ENCODE measurements at places on chromosomes 1 and 21.

GRCh38 chr1:33654267-33654834 lies 181.9 kb downstream of the ZSCAN20 start:
- DNase-seq: no peak

GRCh38 chr1:185468626-185469025 lies 151.6 kb upstream of the IVNS1ABP start:
- DNase-seq: no peak

DNA sequence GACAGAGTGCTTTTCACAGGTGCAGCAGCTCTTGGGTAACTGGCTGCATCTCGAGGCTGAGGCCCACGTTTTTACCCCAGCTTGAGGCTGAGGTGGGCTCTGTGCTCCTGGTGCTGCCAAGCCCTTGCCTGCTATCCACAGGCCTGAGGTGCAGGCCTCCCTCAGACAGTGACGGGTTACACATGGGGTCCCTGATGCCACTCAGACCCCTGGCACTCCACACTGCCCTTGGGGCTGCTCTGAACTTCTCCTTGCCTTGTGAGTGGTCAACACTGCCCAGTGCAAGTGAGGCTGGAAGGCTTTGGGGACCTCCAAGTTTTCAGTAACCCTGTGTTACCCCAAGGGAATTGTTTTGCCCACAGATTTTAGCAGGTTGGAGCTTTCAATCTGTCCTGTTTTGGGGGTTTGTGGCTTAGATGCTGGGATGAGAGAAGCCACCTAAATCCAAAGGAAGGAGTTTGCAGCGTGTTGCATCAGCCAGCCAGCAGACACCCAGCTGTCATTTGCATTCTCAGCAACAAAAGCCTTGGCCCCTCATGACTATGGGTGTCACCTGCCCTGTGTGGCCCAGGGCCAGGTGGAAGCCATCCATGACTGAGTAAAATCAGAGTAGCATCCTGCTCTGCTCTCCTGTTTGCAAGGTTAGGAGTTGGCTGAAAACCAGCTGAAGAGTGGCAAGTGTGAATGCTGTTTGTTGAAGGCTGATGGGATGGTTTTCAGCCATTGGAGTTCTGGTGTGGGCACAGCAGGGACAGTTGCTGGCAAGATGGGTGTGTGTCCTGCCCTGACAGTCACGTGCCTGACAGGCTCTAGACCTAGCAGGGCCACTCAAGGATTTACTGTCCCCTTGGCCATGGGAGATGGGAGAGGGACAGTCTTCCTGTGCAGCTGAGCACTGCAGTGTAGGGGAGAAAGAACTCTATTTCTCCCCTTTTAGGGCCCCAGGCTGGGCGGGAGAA lies 3.2 kb downstream of the RNF187 start:
- no peak for DNase-seq

DNA sequence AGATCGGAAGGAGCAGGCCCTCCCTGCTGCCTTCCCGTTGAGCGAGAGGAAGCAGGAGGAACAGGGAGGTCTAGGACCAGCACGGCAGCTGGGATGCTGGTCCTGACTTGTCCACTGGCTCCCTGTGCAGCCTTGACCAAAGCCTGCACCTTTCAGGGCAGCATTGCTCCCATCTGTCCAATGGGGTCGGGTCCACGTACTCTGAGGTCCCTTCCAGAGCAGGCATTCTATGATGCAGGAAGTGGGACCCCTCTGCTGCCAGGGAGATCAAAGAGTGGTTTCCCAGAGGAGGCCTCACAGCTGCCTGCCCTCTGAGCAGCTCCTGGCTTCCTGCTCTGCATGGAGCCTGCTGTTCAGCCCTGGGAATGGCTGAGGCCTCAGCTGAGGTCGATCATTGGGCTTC lies 21.7 kb upstream of the ZNF362 start:
- DNase-seq: no peak

GRCh38 chr1:171919891-171920887 lies 78.9 kb downstream of the DNM3 start:
- DNase-seq: no peak

DNA sequence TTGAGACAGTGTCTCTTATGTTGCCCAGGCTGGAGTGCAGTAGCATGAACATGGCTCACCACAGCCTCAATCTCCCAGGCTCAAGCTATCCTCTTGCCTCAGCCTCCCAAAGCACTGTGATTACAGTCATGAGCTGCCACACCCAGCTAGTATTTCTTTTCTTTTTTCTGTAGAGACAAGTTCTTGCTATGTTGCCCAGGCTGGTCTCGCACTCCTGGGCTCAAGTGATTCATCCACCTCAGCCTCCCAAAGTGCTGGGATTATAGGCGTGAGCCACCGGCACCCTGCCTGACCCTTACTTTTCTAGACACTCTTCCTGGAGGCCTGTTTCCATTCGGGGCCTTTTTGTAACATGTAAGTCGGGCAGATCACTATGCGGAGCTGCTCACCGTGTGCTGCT lies 30.1 kb upstream of the SRP9 start:
- DNase-seq: no peak

- DNase-seq: no peak
These were observed 22.5 kb upstream of the IKBKE start for GRCh38 chr1:206447792-206448191.

GRCh38 chr1:94329986-94330385 lies 88.2 kb upstream of the ABCD3 start:
- no peak for DNase-seq

DNA sequence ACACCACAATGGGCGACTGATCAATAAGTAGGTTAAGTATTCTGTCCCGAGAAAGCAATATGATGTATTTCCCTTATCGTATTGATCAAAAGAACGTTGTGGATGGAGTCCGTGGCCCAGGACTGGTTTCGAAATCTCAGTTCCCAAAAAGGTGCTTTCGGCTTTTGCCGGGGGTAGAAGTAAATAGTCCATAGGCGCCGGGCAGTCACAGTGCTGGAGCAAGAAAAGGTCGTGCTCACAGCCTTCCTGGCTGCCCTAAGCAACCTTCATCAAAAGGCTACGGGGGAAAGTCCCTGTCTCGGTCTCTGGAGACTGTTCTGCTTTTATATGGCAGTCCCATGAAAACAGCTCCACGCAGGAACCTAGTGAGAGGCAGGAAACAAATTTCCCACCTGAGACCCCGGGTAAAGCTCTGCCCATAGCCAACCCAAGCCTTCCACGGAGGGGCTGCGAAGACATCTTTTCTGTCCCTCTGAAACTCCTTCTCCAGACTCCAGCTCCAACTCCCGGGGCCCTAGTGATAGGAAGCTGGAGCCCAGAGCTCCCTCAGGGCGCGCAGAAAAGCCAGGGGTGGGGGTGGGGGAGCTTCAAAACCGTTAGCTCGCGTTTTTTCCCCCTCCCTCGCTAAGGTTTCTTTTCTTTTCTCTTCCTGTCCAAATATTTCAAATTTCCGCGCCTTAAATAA lies 7.0 kb downstream of the CDKN2C start:
- peak; percentile 12 for DNase-seq

DNA sequence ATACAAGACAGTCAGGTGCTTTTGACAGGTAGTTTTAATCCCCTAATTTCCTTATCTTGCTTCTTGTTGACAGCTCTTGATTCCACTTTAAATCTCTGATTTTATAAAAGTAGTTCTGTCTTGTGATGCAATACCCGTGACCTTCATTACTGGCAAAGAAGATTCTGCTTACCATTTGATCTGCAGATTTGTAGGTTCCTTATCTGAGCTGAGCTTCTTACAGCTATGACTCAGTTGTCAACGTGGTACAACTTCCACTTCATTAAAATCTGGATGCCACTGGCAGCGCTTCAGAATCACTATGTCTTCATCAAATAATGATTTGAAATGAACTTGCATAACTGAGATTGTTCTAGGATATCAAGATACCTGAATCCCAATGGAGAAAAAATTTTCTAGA lies 543.6 kb upstream of the B3GALT2 start:
- DNase-seq: no peak

GRCh38 chr1:200979574-200980451 lies 43.7 kb downstream of the KIF21B start:
- DNase-seq: peak; percentile 72

GRCh38 chr1:161099090-161099802 lies 1.1 kb downstream of the KLHDC9 start:
- no peak for DNase-seq

DNA sequence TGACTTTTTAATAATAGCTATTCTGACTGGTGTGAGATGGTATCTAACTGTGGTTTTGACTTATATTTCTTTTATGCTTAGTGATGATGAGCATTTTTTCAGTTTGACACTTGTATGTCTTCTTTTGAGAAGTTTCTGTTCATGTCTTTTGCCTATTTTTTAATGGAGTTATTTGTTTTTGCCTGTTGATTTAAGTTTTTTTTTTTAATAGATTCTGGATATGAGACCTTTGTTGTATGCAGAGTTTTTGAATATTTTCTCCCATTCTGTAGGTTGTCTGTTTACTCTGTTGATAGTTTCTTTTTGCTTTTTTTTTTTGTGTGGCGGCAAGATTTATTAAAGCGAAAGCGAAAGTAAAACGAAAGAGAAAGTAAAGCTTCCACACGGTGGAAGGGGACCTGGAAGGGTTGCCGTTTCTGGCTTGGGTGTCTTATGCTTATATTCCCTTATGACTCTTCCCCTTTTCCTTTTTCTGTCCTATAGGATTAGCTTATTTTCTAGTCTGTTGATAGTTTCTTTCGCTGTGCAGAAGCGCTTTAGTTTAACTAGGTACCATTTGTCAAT lies 67.6 kb downstream of the TBX19 start:
- DNase-seq: peak; percentile 40

- DNase-seq: no peak
These were observed 560.5 kb downstream of the KIF26B start for GRCh38 chr1:245715291-245715701.

DNA sequence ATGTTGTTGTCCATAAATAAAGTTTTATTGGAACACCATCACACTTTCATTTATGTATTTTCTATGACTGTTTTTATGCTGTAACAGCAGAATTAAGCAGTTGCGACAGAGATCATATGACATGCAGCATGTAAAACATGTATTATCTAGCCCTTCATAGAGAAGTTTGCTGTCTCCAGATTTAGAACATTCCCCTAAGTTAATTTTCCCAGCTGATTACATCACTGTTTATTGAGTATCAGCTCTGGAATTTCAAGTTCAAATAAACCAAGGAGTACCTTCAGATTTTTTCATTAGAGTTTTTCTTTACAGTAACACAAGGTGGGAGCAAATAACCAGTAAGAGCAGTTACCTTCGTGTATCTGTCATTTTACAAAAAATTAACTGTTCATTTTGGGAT lies 792.8 kb downstream of the USP25 start:
- DNase-seq: no peak

DNA sequence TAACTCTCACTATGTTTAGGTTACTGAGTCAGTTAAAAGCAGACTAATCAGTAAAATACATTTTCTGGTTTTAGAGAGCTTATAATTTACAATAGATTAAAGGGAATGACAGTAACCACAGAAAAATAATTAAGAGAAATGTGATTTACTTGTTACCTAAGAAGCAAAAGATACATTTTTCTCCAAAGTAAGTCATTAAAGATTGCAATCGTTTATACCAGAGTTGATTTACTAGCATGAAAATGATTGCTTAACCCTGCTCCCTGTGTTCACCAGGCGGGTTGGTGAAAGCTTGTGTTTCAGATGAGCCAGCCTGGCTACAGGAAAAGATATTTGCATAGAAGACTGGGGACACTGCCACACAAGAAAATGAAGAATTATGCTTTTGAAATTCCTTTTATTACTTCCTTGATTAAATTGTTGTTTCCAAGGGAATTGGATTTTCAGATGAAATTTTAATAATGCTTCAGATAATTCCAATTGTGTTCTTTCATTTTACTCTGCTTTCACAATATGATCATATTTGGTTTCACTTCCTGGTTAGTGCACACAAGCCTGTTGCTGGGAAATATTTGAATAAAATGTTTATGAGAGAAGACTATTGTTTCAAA lies 27.9 kb downstream of the LRRC8B start:
- DNase-seq: no peak

GRCh38 chr21:45040739-45041138 lies 33.6 kb upstream of the ADARB1 start:
- no peak for DNase-seq

DNA sequence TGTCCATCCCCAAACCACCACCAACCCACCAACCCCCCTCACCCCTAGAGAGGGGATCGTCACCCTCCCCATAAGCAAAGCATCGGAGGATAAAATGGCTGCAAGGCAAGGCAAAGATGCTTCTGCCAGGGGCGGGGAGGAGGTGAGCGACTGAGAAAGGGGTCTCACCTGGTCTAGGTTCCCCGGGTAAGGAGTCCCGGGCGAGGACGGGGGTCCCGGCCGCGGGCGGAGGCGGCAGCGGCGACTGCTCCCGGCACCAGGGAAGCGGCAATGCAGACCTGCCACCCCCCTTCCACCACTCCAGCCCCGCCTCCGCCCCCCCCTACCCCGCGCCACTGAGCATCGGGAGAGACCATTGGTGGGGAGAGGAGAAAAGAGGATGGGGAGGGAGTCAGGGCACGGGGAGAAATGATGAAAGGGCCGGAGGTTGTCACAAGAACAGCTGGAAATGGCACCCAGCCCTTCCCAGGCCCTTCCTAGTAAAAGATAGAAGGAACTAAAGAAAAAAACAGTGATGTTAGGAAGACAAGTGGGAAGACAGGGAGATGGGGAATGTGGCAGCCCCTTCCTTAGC lies at the start of gene SV2A:
Gene SV2A (minus strand): TSS at position 274 of the 574 bp plus-strand sequence. CDS start 4,004 bp downstream, outside the sequence.
- DNase-seq: peak; percentile 43

GRCh38 chr1:29703596-29704370 lies 467.5 kb downstream of the PTPRU start:
- DNase-seq: no peak

- DNase-seq: no peak
These were observed 568.3 kb upstream of the ADGRL2 start for GRCh38 chr1:81232420-81232819.

DNA sequence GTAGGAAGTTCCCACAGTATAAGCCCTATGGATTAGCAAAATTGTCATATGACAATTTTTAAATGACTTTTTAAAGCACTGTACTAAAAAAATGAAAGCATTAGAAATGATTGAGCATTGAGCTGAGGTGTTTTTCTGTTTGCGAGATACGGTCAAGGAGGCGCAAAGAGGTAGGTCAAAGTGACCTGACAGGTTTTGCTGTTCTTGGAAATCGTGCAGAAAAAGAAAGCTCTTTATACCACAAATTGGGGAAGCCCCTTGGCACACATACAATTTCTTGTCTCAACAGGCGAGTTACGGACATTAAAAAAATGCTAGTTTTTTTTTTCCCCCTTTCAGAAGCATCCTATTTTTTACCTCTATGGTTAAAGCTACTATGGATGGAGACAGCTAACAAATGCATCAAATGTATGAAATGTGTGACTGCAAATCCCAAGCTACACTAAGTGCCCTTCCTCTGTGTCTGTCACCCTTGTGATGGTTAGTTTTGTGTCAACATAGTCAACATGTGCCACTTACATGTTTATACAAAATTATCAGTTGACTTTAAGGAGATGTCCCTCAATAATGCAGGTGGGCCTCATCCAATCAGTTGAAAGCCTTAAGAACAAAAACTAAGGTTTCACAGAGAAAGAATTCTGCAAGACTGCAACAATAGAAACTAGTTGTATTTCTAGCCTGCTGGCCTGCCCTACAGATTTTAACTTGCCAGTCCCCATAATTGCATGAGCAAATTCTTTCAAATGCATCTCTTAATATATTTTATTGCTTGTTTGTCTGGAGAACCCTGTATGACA lies 29.3 kb downstream of the CRYZ start:
- DNase-seq: no peak
